Thyroid gland (tissue), 4 donors: ENCODE measurements at places on chromosomes 6 and 20.

GRCh38 chr20:4060856-4061695 is 45.7 kb upstream of the RNF24 start:
- DNase-seq, result peak; percentile 25

- DNase-seq, result peak; percentile 66
Measured at GRCh38 chr6:20404641-20405032, 3.0 kb downstream of the E2F3 start.

DNA sequence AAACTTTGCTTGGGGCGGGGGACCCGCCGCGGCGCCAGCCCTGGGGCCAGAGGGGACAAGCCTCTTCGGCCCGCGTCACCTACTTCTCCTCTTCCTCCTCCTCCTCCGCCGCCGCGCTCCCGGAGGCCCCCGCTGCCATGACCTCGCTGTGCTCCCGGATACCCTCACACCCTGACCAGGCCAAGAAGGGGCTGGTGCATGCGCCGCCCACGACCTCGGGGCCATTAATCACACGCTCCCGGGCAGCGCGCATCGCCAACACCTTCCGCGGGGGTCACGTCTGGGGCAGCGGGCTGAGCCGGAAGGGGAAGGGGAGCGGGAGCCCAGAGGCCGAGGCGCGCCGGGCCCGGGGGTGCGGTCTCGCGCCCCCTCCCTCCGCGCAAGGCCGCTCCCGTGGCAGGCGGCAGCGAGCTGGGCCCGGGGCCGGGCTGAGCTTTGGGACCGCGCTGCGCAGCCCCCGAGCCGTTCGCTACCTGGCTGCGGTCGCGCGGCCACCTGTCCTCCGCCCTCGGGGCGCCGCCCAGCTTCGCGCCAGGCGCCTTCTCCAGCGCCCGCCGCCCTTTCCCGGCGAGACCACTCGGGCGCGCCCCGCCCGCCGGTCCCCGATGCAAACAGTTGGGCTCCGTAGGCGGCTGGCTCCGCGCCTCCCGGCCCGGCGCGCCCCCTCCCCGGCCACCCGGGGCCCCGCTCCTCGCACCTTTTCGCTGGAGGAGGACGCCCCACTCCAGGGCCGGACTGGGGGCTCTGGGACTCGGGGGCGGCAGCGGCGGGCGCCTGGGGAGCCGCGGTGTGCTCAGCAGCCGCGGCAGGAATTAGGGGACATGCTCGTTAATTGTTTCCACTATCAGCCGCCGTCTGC is 575 bp upstream of the CNR1 start:
- peak; percentile 6 for DNase-seq

DNA sequence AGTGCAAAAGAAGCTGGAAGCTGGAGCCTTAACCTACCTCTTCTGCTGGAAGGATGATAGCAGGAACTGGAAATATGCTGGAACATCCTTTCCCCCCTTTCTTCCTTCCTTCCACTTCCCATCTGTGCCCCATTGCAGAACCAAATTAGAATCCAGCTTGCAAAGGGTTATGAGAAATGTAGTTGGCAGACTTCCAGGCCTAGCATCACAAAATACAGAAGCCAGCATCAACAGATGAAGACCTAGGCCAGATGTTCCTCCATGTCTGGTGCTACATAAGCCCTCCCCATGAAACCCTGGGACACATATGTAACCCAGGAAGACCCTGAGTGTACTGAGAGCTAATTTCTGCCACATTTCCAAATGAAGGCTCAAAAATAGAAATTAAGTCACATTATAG is 40.0 kb upstream of the TFAP2B start:
- no peak for DNase-seq

GRCh38 chr20:41747226-41747625 is 129.0 kb upstream of the CHD6 start:
- DNase-seq, result no peak

GRCh38 chr6:40717411-40718057 is 130.4 kb upstream of the LRFN2 start:
- DNase-seq, result no peak

DNA sequence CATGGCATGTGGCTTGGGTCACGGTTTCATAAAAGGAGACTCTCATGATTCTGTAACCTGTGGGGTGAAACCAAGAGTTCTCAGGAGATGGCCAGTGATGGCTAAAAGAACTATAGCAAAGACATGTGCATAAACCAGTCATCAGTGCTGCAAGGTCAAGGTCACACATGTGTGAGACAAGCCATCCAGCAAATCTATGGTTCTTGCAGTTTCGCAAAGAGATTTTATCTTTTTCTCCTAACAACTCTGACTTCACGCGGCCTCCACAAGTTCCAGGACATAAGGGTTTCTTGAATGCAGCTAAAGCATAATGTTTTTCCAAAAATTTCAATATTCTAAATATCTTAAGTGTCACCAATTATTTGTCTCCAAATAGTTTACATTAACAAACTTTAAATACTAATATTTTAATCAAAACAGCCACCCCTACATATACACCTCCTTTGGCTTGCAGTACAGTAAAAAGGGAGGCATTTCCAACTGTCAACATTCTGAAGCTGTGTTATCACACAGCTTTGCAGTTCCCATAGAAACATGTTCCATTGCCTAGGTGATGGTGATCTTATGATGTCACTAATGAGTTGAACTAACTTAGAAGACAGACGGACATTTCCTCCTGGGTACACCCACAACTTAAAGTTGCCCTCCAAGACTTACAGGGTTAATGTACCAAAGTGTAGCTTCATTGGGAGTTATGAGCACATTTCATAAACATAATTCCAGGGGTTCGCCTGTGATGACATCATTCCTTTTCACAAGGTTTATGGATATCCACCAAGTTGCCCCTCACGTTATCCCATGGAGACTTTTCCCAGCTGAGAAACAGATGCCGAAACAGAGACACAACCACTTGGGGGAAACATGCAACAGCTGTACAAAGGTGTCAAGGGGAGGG is 250.9 kb upstream of the PDE10A start:
- DNase-seq, result no peak

GRCh38 chr6:47319382-47319781 is 9.7 kb upstream of the TNFRSF21 start:
- no peak for DNase-seq

- no peak for DNase-seq
Measured at GRCh38 chr6:43311666-43312065, 3.0 kb upstream of the CRIP3 start.

DNA sequence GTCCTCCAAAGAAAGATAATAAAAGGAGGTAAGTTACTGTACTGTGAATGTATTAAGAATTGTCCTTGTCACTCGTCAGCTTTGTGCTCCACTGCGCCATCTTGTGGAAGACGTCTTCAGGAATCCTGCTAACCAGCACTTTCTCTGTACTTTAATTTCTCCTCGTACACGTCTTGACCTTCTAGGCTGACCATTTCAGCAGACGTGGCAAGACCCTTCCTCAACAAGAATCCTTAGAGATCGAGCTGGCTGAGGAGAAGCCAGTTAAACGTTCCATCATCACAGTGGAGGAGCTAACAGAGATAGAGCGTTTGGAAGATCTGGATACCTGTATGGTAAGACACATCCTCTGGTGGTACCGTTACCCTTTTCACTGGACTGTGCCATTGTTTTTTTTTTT is 95.5 kb upstream of the SCGN start:
- DNase-seq, result peak; percentile 88

DNA sequence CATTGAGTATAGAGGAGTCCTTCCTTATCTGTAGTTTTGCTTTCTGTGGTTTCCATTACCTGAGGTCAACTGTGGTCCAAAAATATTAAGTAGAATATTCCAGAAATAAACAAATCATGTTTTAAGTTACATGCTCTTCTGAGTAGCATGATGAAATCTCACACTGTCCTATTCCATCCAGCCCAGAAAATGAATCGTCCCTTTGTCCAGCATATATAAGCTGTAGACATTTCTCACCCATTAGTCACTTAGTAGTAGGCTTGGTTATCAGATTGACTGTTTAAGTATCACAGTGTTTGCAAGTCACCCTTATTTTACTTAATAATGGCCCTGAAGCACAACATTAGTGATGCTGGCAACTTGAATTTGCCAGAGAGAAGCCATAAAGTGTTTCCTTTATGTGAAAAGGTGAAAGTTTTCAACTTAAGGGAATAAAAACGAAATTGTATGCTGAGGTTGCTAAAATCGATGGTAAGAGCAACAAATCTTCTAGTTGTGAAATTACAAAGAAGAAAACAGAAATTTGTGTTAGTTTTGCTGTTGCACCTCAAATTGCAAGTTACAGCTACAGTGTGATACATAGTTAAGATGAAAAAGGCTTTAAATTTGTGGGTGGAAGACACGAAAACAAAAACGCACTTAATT is 198.6 kb upstream of the SIM1 start:
- DNase-seq, result no peak

DNA sequence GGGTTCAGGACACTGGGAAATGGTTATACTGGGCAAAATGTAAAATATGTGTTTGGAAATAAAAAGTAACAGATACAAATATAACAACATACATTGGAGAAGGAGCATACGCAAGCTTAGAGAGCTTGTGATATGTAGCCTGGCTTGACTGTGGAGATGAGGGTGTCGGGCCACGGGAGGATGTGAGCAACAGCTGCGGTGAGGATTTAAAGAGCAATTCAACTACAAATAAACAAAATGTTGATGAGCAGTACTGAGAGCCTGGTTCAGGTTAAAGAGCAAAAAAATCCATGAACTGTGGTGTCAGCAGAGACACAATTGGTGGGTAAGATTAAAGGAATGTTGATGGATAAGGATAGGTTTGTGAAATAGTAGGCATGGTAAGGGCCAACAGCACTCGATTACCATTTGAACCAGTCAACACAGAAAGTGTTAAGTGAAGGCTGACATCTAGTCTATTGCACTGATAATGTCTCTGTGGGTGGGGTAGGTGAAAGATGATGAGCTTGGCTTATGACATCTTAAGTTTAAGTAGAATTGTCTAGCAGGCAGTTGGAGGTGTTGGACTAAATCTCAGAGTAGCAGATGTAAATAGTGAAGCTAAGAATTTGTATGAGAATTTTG is 723.2 kb downstream of the EPM2A start:
- no peak for DNase-seq

- no peak for DNase-seq
Measured at GRCh38 chr6:34515473-34516387, 40.4 kb downstream of the SPDEF start.

- peak; percentile 62 for DNase-seq
Measured at GRCh38 chr6:86856937-86857563, 80.3 kb upstream of the HTR1E start.

- peak; percentile 24 for DNase-seq
Measured at GRCh38 chr6:25369036-25369432, 89.9 kb downstream of the CARMIL1 start.

DNA sequence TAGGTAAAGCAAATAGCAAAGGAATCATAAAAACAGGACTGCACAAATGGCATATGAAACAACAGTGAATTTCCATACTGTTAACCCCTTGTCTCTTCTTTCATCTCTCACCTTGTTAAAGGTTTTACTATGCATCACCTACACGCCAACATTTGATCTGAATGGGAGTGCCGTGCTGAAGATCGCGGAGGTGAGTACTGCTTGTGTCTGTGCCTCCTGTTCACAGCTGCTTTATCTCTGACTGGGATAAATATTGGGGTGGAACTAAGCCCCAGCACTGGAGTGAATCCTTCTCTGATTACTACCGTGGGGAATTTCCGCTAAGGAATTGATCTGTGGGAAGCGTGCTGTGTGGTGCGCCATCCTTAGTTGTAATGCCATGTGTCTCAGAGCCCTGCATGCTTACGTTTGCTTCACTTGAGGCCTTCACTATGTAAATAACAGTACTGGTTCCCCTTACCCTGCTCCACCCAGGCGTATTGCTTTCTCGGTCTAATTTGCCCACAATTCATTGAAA is 11.4 kb upstream of the PBOV1 start:
- DNase-seq, result no peak

GRCh38 chr20:931401-931800 is 15.3 kb upstream of the ANGPT4 start:
- DNase-seq, result no peak

DNA sequence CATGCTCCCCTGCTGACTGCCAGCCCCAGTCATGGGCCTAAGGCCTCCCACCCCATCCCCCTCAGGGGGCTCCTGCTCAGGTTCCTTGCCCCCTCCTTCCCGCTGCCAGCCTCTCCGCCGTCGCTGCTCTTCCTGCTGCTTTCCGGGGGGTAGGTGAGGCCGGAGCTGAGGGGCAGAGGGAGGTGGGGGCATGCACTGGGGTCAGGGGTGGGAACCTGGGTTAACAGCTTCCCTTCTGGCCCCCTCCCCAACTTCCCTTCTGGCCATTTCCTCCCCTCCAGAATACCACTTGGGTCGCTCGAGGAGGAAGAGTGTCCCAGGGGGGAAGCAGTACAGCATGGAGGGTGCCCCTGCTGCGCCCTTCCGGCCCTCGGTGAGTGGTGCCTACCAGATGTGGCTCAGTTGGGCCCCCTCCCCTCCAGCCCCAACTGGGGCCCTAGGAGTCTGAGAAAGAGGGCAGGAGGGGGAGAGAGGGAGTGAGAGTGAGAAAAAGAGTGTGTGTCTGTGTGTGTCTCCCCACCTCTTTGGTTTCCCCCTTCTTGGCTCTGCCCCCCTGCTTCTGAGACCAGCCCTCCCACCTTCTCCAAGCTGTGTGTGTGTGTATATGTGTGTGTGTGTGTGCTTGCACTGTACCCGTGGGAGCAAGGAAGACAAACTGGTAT is 12.1 kb downstream of the SYNGAP1 start:
- DNase-seq, result no peak
